Breast epithelium (tissue), 4 donors: ENCODE measurements at places on chromosomes 6 and 20. TPM values are rescaled to one million over a fixed set of nuclear protein-coding genes. Genes with fewer than 3 reads are reported as not detected.

Gene TUBB1
- total RNA-seq = not detected

Gene STMND1
- total RNA-seq = 2.5 TPM

Gene NKAPL
- total RNA-seq = 1.6 TPM

Gene PPP1R14C
- 3.3 TPM for total RNA-seq

Gene MUC21
- total RNA-seq = not detected

Gene LY86
- total RNA-seq = 3.3 TPM

Gene GABRR2
- 3.3 TPM for total RNA-seq

Gene C20orf144
- 0.33 TPM for total RNA-seq

Gene CD24
- total RNA-seq = 201 TPM

Gene IL17A
- not detected for total RNA-seq

Gene GPR63
- 1.0 TPM for total RNA-seq

Gene VSX1
- total RNA-seq = 0.44 TPM

Gene PPP1R3G
- total RNA-seq = 1.2 TPM

Gene FHL5
- total RNA-seq = 45.2 TPM

Gene CYP39A1
- total RNA-seq = 6.9 TPM

Gene NFATC2
- 5.9 TPM for total RNA-seq
